ENCODE measurements at places on chromosomes 5 and 9. TPM values are rescaled to one million over a fixed set of nuclear protein-coding genes. Genes with fewer than 3 reads are reported as not detected.

Gene SOX30
- polyA plus RNA-seq, result 0.23 TPM

Gene FUT7
- polyA plus RNA-seq, result 7.3 TPM

Gene BASP1
- 53.0 TPM for polyA plus RNA-seq

Gene ADGRV1
- 0.07 TPM for polyA plus RNA-seq

Gene PCDHAC1
- not detected for polyA plus RNA-seq

Gene FST
- not detected for polyA plus RNA-seq

Gene KIF4B
- not detected for polyA plus RNA-seq

Gene SPATA31C1
- not detected for polyA plus RNA-seq

Gene LPAR1
- 0.06 TPM for polyA plus RNA-seq

Gene DIRAS2
- polyA plus RNA-seq, result not detected

Gene PCDHA11
- polyA plus RNA-seq, result not detected

Gene SEMA6A
- polyA plus RNA-seq, result not detected

Gene GRIN1
- not detected for polyA plus RNA-seq

Gene SARDH
- polyA plus RNA-seq, result not detected

Gene ABHD17B
- polyA plus RNA-seq, result 19.1 TPM

Gene DAB2IP
- polyA plus RNA-seq, result 0.03 TPM
